ENCODE measurements at places on chromosomes 6 and 20. TPM values are rescaled to one million over a fixed set of nuclear protein-coding genes. Genes with fewer than 3 reads are reported as not detected.

Gene LPIN3
- 20.1 TPM for total RNA-seq

Gene RSPO3
- total RNA-seq: 0.59 TPM

Gene ARFGAP1
- total RNA-seq: 106 TPM

Gene CLPSL2
- total RNA-seq: not detected

Gene RHAG
- total RNA-seq: 0.46 TPM

Gene RIPK1
- 34.7 TPM for total RNA-seq

Gene TTBK1
- total RNA-seq: 1.0 TPM

Gene PLN
- not detected for total RNA-seq

Gene TCP11
- total RNA-seq: 0.18 TPM

Gene UBE2J1
- 43.7 TPM for total RNA-seq

Gene TGM3
- total RNA-seq: not detected

Gene RAE1
- 32.1 TPM for total RNA-seq

Gene EPM2A
- 6.1 TPM for total RNA-seq

Gene OPRM1
- total RNA-seq: not detected

Gene ERVFRD-1
- total RNA-seq: not detected

Gene OR2W1
- not detected for total RNA-seq

Gene UNC5CL
- 0.59 TPM for total RNA-seq

Gene DNPH1
- total RNA-seq: 4.5 TPM

Gene C6orf163
- total RNA-seq: 4.0 TPM

Gene SIGLEC1
- total RNA-seq: not detected

Gene RIPPLY2
- not detected for total RNA-seq

Gene TP53TG5
- total RNA-seq: not detected

Gene BPIFB1
- not detected for total RNA-seq

Gene TMEM14A
- total RNA-seq: 15.2 TPM

Gene DDR1
- 8.2 TPM for total RNA-seq

Gene LGSN
- total RNA-seq: not detected

Gene CDH4
- total RNA-seq: 0.23 TPM

Gene TAGAP
- 0.41 TPM for total RNA-seq

Gene SLC16A10
- total RNA-seq: 2.4 TPM

Gene BACH2
- total RNA-seq: 3.9 TPM

Gene FNDC1
- 1.2 TPM for total RNA-seq

Gene RUNX2
- 1.8 TPM for total RNA-seq

Gene KHDC1L
- not detected for total RNA-seq

Gene ANKRD6
- 70.9 TPM for total RNA-seq

Gene ZNF391
- 6.7 TPM for total RNA-seq

Gene EPB41L1
- 19.3 TPM for total RNA-seq

Gene GRM1
- total RNA-seq: 0.23 TPM

Gene ROMO1
- 159 TPM for total RNA-seq

Gene CPXM1
- 139 TPM for total RNA-seq

Gene ECHDC1
- 84.1 TPM for total RNA-seq

Gene SNAP25
- total RNA-seq: 0.38 TPM

Gene BTNL2
- not detected for total RNA-seq

Gene RSPO4
- 0.95 TPM for total RNA-seq
